Stimulated activated CD8-positive, alpha-beta memory T cell treated with anti-CD3 and anti-CD28 coated beads, Interleukin-4, amount 100 ng/mL, for 1 hour (primary cell): ENCODE measurements at places on chromosomes 6 and 20.

GRCh38 chr6:81612136-81612535 is 140.3 kb downstream of the TENT5A start:
- DNase-seq, result no peak

GRCh38 chr20:408843-409696 is 971 bp downstream of the RBCK1 start:
- DNase-seq, result no peak

GRCh38 chr6:87672641-87673040 is 29.4 kb downstream of the AKIRIN2 start:
- no peak for DNase-seq

DNA sequence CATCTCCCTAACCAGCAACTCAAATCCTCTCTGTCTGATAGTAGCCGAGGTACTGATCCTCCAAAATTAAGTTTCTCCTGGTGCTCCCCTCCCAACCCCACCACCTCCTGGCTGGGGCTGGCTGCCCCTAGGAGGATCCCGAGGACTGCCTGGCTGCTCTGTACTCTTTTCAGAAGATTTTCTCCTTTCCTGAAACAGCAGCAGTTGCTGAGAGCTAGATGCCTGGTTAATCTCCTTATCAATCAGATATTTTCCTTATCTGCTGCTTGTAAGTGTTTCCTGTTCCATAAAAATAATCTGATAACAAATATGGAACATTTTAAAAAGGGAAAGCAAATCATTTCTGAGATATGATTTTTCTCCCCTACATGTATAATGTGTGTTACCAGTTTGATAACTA is 52.8 kb downstream of the ZMYND8 start:
- DNase-seq, result no peak

- no peak for DNase-seq
Observed at GRCh38 chr6:44000164-44000842, 126.9 kb downstream of the MRPL14 start.

- DNase-seq, result no peak
Observed at GRCh38 chr6:149948011-149948410, 6.2 kb downstream of the ULBP2 start.

- no peak for DNase-seq
Observed at GRCh38 chr6:165167311-165167710, 142.1 kb downstream of the C6orf118 start.

DNA sequence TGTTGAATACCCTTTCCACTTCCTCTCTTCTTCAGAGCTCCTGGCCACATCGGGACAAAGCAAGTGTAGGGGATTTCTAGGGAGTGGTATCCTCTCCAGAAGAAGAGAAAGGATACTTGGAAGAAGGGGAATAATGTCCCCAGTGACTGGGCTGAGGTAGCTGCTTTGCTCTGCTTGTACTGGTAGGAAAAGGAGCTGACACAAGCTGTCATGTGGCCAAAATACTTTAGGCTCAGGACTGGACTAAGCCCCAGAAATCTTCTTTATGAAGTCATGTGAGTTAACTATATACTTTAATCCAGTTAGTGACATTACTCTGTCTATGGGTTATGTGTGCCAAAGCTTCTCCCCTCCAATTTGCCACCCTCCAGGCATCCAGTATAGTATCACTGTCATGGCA is 40.5 kb downstream of the AKIRIN2 start:
- DNase-seq, result no peak

GRCh38 chr20:15396026-15396425 is 1058.6 kb upstream of the FLRT3 start:
- no peak for DNase-seq

DNA sequence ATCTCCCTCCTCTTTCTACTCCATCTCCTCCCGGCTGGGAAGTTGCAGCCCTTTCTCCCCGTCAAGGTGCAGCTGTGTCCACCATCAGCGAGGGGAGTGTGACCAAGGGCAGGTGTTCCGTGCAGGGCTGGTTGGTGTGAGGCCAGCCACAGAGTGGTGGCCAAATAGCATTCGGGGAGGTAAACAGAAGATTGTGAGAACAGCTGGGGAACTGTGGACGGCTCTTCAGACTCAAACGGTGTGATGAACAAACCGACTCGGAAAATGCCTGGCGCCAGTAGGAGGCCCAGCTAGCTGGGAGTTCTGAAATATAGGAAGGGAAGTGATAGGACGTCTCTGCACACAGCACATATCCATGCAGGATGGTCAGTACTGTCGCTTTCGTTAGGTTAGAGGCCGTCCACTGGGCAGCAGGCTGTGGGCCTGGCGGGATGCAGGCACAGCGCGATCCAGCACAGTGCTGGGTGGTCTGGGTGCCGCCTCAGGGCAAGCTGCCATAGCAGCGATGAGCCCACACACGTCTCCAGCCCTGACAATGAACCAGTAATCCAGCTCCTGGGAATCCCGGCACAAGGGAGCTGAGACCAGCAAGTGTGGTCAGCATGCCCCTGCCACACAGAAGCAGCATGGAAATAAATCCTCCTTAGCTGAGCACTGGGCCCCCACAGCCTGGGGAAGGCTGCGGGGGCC is 258.1 kb downstream of the TAF4 start:
- DNase-seq, result no peak

DNA sequence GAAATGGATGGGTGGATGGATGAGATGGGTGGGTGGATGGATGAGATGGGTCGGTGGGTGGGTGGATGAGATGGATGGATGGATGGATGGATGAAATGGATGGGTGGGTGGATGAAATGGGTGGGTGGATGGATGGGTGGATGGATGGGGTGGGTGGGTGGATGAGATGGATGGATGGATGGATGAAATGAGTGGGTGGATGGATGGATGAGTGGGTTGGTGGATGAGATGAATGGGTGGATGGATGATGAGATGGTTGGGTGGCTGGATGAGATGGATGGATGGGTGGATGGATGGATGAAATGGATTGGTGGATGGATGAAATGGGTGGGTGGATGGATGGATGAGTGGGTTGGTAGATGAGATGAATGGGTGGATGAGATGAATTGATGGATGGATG is 35.7 kb downstream of the THBS2 start:
- no peak for DNase-seq

DNA sequence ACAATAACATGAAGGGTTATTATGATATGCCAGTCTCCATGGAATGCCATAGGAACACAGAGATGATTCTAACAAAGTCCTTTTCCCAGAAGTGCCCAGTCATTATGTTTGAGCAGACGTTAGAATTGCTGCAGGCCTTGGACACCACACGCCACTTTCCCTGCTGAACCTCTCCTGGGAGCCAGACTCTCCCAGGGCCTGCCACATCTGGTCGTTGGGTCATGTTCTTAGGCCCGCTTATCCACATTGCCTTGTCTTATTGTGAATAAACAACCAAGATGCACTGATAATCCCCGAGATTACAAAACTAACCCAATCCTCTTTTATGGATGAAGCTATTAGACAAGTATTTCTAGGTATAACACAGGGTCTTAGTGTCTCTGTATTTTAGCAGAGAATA is 276.5 kb upstream of the CITED2 start:
- DNase-seq, result no peak

DNA sequence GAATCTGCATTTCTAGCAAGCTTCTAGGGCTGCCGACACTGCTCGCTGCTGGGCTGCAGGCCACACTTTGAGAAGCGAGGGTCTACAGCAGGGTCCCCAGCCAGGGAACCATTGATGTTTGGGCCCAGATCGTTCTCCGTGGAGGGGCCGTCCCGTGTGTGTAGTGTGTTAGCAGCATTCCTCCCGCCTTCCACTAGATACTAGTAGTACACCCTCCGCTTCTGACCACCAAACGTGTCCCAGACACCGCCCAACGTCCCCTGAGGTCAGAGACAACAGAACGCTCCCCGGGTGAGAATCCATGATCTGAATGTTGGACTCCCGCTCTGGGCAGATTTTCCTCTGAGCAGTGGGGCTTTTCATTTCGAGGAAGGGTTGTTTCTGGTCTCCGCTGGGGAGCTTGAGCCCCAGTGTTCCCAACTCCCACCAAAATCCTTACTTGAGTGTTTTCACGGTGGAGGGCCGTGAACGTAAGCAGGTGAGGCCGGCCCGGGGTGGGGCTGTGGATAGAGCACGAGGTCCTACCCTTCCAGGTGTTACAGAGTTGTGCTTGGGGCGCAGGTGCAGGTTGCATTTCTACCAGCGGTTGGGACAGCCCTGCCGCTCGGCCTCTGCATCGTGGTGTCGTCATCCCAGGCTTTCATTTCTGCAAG is 124.6 kb downstream of the SYCP2 start:
- no peak for DNase-seq

GRCh38 chr20:33604084-33604990 is 57.8 kb upstream of the C20orf144 start:
- no peak for DNase-seq

DNA sequence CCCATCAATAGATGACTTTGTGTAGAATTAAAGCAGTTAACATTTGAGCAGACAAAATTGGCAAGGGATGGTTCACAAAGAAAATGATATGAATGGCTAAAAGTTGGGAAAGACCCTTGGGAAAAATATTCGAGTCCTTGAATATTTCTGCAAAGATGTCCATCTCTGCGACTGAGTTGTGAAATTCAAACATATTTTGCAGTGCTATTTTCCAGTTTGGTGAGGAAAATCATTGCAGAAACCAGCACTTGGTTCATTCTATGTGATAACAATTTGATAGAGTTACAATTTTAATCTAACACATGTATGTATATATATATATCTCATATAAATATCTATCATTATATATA is 6.1 kb upstream of the PRELID3B start:
- no peak for DNase-seq

GRCh38 chr6:40512340-40512739 is 74.8 kb downstream of the LRFN2 start:
- no peak for DNase-seq

DNA sequence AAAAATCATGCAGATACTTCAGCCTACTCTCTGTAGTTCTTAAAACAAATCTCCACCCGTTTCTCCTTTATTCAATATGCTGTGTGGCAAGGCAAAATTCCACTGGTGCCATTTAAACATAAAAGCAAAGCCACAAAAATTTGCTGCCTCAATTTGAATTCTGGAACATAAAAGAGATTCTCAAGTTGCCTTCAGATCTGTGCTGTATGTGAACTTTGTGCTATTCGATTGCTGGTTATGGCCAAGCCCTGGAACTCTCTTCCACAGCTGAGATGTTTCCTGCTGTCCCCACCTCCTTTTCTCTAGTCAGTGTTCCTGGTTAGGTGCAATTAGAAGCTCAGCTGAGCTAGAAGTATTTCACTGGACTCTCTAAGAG is 395.3 kb upstream of the BTBD3 start:
- no peak for DNase-seq

GRCh38 chr6:116127771-116128493 is 2.0 kb upstream of the COL10A1 start:
- no peak for DNase-seq

DNA sequence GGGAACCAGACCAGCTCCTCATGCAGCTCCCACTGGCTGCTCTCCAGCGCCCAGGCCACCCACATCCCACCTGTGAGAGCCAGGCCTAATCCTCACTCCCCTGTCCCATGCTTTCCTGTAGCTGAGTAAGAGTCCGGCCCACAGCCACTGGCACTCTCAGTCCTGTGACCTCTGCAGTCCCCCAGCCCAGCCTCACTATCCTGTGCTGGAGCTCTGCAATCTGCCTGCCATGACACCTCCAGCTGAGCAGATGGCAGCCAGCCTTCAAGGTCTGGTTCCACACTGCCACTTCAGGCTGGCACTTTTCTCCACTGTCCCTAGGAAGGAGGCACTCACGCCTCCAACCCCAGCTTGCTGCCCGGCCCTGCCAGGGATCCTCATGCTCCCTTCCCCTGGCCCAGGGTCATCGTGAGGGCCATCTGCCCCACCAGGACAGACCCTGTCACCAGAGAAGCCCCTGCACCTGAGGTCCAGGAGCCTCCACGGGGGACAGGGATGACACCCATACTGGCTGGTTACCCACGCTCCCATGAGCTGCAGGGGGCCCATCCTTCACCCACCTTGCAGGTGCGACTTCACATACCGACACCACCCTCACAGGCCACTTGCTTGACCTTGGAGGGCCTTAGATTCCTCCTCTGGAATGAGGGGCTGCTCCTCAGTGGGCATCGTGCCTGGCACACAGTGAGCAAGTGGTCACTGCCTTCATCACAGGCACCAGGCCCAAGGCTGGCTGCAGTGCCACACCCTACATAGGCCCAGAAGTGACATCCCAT is 100.1 kb downstream of the ASXL1 start:
- no peak for DNase-seq

DNA sequence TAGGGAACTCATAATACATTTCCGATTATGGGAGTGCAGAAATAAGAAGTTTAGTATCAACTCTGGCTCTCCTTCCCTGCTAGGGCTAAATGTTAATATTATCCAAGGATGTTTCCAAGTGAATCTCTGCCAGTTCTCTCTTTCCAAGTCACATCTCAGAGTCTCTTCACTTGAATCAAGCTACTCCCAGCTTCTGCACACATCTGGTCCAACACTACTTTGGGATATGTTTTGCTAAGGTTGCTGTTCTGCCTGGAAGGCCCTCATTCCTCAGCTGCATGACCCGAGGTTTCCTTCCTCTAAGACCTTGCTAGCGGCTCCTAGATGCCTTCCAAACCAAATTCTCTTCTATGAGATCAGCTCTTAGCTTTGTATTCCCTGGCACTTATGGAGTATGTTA is 331.8 kb downstream of the GJA1 start:
- DNase-seq, result no peak

DNA sequence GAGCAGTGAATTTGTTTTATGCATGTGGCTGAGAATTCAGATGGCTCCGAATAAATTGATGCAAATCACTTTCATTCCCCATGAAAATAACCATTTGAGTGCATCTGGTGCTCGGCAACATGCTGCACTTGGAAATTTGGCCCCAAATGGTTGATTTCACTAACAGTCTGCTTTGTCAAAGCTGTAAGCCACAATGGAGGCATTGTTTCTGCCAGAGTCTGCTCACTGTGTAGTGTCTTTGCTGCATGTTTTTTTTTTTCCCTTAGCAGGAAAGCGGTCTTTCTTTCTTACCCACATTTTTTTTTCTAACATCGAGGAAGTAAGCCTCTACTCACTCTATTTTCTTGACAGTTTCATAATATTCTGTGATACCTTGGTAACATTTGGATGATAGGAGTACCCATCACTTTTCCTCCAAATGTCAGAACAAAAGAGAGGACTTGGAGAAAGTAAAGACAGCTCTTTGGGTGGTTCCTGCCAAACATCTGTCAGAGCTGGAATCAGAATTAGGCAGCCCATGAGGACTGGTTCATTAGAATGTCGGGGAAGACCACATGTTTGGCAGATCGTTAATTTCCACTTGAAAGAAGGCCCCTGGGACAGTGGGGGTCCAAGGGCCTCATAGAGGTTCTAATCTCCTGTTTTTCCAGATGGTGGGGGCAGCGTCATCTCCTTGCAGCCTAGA is 149.5 kb downstream of the DOK5 start:
- DNase-seq, result no peak

GRCh38 chr20:56634735-56635385 is 5.8 kb downstream of the TFAP2C start:
- DNase-seq, result no peak

GRCh38 chr6:21214738-21215448 is 378.7 kb upstream of the SOX4 start:
- DNase-seq, result no peak
